Natural killer cell (primary cell): ENCODE measurements at places on chromosomes 7 and 10. TPM values are rescaled to one million over a fixed set of nuclear protein-coding genes. Genes with fewer than 3 reads are reported as not detected.

Gene GRID2IP
- 0.45 TPM for total RNA-seq

Gene RSPH10B
- total RNA-seq = not detected

Gene TAS2R40
- not detected for total RNA-seq

Gene DNAH11
- 0.09 TPM for total RNA-seq

Gene BTAF1
- total RNA-seq = 77.3 TPM

Gene IFRD1
- 244 TPM for total RNA-seq

Gene DRGX
- total RNA-seq = not detected
